ENCODE measurements at places on chromosomes 12 and 14.
A peak's percentile ranks its signal among the peaks of the same experiment; 100 is the strongest.

DNA sequence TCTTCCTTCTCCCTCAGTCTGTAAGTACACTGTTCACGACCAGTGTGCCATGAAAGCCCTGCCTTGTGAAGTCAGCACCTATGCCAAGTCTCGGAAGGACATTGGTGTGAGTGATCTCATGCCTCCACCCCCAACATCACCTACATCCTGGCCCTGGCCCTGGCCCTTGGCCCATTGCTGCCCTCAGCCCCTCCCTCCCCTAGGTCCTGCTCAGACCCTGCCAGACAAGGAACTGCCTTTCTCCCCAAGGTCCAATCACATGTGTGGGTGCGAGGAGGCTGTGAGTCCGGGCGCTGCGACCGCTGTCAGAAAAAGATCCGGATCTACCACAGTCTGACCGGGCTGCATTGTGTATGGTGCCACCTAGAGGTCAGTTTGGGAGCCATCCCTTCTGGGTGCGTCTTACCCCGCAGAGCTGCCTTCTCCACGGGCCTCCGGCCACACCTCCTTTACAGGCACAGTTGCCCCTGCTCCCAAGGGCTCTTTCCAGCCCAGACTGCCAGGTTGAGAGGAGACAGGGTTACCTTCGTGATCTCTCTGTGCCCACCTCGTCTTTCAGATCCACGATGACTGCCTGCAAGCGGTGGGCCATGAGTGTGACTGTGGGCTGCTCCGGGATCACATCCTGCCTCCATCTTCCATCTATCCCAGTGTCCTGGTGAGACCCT is 9.2 kb downstream of the DGKA start:
- peak; percentile 68 for DNase-seq

DNA sequence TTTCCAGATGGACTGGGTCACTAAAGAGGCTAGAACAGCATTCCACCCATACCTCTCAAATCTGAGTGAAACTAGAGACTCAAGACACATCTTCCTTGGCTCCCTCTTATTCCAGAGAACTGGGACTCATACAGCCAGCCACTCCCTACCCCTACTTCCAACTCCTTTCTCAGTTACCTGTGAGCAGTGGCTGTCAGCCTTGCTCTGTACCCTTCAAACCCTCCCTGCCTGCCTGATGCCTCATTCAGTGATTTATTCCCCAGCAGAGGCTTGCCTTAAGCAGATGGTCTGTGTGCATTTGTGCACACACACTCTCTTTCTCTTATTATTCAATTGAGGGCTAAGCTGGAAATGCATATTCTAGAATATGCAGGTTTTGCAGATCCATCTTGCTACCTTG is 14.6 kb downstream of the GPR84 start:
- no peak for DNase-seq

DNA sequence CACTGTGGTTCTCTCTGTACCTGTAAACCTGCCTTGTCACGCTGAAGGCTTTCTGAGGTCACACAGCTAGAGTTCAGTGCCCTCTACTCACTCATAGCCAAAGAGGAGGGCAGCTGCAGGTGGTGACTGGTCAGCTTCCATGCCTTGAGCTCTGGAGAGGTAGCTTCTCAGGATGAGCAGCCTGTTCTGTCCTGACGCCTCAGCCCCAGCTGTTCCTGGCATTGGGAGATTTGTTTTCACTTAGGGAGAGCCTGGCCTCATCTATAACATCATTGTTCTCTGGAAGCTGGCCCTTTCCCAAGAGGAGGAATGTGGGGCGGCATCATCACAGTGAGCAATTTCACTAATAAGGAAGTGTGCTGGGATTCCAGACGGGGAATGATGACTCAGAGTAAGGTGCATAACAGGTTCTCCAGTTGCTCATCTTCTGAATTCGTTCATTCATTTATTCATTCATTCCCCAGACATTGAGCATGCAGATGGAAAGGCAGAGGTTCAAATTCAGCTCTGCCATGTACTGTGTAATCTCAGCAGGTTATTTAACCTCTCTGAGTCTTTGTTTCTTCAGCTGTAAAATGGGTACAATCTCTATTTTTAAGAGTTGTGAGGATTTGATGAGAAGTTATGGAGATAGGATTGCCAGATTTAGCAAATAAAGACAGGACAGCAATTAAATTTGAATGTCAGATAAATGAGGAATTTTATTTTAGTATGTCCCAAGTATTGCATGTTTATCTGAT is 255.8 kb upstream of the CRY1 start:
- no peak for DNase-seq

- DNase-seq: no peak
Observed at GRCh38 chr14:68781161-68782021, 11.5 kb downstream of the ZFP36L1 start.

All from stimulated activated CD4-positive, alpha-beta T cell treated with anti-CD3 and anti-CD28 coated beads, Interleukin-1b, Interleukin-23, amount 100 ng/mL, for 1 hour (primary cell).